Fibroblast of skin of left quadriceps (primary cell): ENCODE measurements at places on chromosomes 2 and 18.

GRCh38 chr2:200396781-200397242 lies 90.3 kb downstream of the SPATS2L start:
- DNase-seq, result no peak

- no peak for DNase-seq
Observed at GRCh38 chr18:75752740-75753263, 325.3 kb upstream of the SMIM21 start.

DNA sequence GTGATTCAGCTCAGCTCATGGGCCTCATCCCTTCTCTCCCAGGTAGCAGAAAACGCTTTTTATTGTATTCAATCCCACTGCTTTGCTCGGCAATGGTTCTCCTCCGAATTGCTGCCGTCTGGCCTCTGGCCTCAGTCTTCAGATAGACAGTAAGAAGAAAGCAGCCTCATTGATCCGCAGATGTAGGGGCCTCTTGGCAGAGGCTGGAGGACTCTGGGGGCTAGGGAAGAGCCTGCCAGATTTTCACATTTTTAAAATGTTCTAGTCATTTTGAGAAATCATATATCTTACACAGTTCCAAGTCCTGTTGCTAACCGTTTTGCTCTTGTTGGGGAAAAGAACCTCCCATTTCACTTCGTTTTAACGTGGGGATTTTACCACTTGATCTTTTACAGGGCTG lies 123.3 kb downstream of the RNF144A start:
- no peak for DNase-seq

GRCh38 chr2:288758-289361 lies 969 bp upstream of the ALKAL2 start:
- no peak for DNase-seq

GRCh38 chr2:73174244-73174643 lies 28.1 kb upstream of the NOTO start:
- DNase-seq, result no peak

DNA sequence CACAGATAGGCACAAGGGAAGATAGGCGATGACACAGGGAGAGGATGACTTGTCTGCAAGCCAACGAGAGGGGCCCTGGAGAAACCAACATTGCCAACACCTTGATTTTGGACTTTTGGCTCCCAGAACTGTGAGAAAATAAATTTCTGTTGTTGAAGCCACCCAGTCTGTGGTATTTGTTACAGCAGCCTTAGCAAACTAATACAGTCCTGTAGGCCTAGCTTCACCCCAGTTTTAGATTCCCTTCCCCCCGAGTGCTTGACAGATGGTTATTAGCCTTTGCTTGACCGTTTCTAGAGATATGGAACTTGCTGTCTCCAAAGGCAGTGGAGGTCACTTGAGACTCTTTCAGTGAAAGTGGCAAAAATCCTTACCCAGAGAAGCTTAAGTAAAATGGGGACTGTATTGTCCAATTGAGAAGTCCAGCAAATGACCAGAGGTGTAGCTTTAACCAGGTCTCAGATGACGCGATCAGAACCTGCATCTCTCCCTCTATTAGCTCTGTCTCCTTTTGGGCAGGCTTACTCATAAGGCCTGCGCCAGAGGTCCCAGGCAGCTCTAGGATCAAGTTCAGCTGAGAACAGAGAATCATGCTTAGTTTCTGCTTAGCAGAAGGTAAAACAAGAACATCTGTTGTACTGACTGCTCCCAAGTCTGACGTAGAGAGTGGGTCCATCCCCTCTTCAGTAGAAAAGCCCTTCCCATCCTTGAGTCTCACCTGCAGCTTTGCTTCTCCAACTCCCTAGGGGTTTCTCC lies 50.4 kb downstream of the MFSD6 start:
- DNase-seq, result no peak

- DNase-seq, result no peak
Observed at GRCh38 chr2:153068052-153068451, 349.6 kb downstream of the ARL6IP6 start.

GRCh38 chr2:11073776-11074175 lies 81.5 kb upstream of the SLC66A3 start:
- peak; percentile 30 for DNase-seq

GRCh38 chr18:9062418-9062751 lies 40.1 kb upstream of the NDUFV2 start:
- no peak for DNase-seq

GRCh38 chr2:32161296-32161695 lies 4.4 kb upstream of the SLC30A6 start:
- DNase-seq, result no peak

GRCh38 chr2:37323781-37324535 lies 675 bp downstream of the PRKD3 start:
- no peak for DNase-seq

GRCh38 chr2:169116327-169116726 lies 47.0 kb downstream of the DHRS9 start:
- no peak for DNase-seq

DNA sequence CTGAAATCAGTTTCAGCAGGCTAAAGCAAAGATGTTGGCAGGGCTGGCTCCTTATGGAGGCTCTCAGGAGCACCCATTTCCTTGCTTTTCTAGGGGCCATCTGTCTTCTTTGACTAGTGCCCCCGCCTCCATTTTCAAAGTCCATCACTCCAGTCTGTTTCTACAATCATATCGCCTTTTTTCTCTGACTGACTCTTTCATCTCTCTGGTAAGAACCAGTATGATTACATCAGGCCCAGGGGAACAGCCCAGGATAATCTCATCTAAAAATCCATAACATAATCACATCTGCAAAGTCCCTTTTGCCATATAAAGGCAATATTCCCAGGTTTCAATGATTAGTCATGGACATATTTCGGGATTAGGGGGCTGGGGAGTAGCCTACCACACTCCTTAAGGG lies 57.0 kb downstream of the CUL3 start:
- no peak for DNase-seq

GRCh38 chr18:34097312-34097711 lies 127.4 kb downstream of the NOL4 start:
- no peak for DNase-seq

DNA sequence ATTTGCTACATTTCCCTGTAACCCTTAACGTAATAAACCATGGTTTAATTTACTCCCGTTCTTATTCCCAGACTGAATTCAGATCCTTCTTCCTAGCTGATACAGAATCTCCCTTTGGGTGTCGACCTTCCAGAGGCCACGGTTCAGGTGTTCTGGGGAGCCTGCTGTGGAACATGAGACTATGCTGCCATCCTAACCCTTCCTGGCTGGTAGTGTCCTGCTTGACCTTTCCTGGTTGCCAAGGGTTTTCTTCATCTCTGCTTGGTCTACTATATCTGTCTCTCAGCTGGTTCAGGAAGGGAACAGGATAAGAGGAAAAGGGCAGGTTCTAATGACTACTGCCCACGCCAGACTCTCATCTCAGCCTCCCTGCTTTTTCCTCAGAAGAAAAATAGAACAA lies 36.5 kb downstream of the STAT1 start:
- DNase-seq, result no peak

GRCh38 chr2:108271691-108272253 lies 16.9 kb upstream of the SULT1C2 start:
- DNase-seq, result no peak

DNA sequence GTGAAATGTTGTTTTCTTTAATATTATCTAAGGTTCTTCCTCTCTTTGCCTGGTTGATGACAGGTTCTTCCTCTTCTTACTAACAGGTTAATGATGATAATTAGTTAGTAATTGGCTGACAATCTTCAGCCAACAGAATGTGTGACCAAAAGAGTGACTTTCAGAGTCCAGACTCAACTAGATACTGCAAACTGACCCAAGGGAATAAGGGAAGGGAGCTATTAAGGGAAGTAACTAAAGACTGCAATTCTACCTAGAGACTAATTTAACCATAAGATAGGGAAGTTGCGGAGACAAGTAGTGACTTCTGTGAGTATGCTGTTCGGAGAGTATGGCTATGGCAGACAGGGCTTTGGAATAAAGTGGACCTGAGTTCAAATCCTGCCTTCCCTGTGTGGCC lies 127.3 kb upstream of the TACR1 start:
- no peak for DNase-seq

GRCh38 chr2:74707837-74708236 lies 53.8 kb downstream of the SEMA4F start:
- DNase-seq, result no peak

- no peak for DNase-seq
Observed at GRCh38 chr2:126940331-126940730, 41.6 kb downstream of the TEX51 start.

DNA sequence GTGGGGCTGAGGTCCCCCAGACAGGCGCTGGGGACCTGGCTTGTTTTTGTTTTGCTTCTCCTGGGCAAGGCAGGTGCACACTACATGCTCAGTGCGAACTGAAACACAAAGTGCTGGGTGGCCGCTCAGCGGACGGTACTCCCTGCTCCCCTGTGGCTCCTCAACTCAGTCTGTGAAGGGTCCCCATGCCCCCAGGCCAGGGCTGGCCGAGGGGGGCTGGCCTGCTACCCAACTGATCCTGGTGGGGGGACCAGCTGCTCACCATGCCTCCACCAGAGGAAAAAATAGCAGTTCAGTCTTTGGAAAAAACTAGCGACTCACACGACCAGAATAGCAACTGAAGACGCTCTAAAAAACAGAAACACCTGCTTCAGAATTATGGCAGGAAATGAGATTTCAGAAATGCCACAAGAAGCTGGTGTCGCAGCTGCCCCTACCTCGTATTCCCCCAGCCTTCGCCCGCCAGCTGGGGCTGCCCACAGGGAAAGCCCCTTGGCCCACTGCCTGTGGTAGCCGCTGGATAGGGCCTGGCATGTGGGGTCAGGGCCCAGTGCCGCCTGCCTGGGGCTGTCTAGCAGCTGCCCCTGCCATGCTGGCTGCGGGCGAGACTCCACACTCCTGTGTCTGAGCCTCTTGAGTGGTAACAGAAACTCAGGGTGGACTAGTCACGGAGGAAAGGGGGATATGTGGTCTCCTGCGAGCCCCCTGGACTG lies 43.7 kb downstream of the MEX3C start:
- no peak for DNase-seq

GRCh38 chr2:223486751-223487150 lies 115.4 kb downstream of the SCG2 start:
- peak; percentile 9 for DNase-seq

GRCh38 chr2:29767606-29768335 lies 153.6 kb downstream of the ALK start:
- DNase-seq, result no peak

DNA sequence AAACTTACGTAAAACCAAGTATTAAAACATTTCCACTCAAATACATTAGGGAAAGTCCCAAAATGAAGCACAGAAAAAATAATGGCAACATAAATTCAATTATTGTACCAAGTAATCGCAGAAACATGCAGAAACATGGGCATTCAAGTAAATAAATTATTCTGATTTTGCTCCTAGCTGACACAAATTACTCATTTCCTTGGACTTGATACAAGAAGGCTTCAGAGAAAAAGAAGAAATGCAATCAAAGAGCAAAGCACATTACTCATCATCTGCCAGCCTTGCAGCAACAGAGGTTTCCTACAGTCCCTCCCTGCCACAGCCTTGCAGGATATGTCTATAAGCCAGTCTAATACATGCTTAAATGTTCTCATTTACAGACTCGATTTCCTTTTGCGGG lies 439.8 kb upstream of the LYPD1 start:
- DNase-seq, result peak; percentile 60

DNA sequence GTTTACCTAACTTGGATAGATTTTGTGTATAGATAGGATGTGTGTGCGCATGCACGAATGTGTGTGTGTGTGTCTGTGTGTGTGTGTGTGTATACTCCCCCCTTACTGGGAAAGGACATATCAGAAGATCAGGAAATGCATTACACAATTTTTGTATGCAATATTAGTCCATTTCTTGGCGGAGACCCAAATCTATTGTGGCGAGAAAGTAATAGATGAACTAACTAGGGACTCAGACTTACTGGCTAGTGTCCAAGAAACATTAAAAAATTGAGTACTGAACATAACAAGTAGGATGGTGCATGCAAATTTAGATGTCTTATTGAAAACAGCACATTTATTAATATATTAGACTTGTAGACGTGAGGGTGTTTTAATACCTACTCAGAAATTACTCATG lies 1036.5 kb upstream of the FANCL start:
- no peak for DNase-seq

DNA sequence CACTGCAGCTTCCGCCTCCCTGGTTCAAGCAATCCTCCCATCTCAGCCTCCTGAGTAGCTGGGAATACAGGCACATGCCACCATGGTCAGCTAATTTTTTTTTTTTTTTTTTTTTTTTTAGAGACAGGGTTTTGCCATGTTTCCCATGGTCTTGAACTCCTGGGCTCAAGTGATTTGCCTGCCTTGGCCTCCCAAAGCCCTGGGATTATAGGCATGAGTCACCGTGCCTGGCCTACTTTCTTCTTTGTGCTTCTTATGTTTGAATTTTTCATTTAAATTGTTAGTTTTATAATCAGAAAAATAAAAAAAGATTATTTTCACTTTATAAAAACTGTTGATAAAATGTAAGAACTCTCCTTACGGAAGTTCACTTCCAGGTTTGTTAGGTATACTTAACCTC lies 101.5 kb upstream of the LPIN2 start:
- DNase-seq, result no peak

GRCh38 chr2:234375176-234375880 lies 121.6 kb downstream of the ARL4C start:
- no peak for DNase-seq

GRCh38 chr2:120712180-120712681 lies 23.4 kb upstream of the GLI2 start:
- DNase-seq, result no peak

DNA sequence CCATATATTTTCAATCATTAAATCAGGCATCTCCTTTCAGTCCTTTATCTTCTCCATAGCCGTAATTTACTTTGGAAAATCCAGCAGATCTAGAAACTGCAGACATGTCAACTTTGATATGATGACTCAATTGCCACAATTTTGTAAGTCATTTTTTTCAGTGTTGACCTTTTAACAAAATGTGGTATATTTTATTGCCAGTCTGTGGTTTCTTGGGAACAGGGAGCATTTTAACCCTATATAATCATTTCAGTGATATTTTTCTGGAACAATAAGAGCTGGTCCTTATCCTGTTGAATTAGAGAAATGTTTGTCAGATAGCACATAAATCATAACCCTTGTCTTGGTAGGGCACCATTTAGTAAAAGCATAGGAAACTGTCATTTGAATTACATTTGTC lies 90.9 kb upstream of the UBXN4 start:
- DNase-seq, result no peak

- peak; percentile 57 for DNase-seq
Observed at GRCh38 chr2:75277111-75277510, 77.8 kb upstream of the TACR1 start.

- no peak for DNase-seq
Observed at GRCh38 chr2:61816480-61817355, 37.1 kb downstream of the FAM161A start.

DNA sequence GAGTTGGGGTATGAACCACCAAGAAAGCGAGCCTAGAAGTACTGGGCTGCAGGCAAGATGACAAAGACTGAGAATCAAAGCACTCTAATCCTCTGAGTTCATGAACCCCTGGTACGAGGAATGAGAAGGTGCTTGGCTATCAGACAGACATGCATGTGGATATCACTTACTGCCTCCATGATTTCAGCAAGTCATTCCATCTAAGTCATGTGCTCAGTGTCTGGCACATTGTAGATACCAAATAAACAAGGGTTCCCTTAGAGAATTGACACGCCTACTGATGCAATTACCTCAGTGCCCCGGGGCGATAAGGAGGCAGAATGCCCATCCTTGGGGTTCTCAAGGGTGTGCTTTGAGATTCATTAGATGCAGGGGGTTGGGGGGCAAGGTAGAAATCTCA lies 125.6 kb upstream of the PKDCC start:
- no peak for DNase-seq

- DNase-seq, result peak; percentile 71
Observed at GRCh38 chr2:223586261-223586660, 15.9 kb downstream of the SCG2 start.

GRCh38 chr18:41347057-41347456 lies 608.0 kb upstream of the PIK3C3 start:
- peak; percentile 68 for DNase-seq
